Thoracic aorta (tissue), 2 donors: ENCODE measurements at places on chromosomes 5 and 9.

GRCh38 chr9:113656771-113657670, 193.5 kb downstream of the RGS3 start:
- DNase-seq, result no peak

GRCh38 chr5:19676895-19677294, 311.1 kb downstream of the CDH18 start:
- DNase-seq, result no peak

- DNase-seq, result no peak
Observed at GRCh38 chr9:86413971-86414880, 60.0 kb upstream of the TUT7 start.

DNA sequence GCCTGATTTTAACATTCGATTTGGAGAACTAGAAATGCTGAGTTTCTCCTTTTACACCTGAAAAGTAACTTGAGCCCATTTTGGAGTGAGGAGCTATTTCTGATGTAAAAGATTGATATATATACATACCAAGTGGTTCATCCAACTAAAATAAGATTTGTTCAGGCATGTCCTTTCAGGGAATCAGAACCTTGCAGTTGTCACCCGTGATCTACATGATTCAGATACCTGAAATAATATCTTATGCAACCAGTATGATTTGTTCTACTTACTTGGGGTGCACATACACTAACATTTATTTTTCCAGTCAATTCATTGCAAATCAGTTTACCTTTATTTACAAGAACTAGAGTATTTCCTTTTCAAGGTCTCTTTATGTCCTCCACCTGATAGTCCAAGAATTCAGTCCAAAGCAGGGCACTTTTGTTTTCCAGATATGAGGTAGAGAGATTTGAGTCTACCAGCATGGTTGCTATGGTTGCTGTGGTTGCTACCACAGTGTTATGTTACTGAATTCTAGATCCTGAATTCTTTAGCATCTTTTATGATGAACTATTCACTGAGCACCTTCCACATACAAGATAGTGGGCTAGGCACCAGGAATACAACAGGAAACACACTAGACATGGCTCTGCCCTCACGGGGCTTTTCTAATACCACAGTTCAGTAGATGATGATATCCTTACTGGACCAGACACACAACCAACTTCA, 49.3 kb downstream of the CCL28 start:
- DNase-seq, result no peak

GRCh38 chr9:1354086-1354485, 303.9 kb downstream of the DMRT2 start:
- no peak for DNase-seq

DNA sequence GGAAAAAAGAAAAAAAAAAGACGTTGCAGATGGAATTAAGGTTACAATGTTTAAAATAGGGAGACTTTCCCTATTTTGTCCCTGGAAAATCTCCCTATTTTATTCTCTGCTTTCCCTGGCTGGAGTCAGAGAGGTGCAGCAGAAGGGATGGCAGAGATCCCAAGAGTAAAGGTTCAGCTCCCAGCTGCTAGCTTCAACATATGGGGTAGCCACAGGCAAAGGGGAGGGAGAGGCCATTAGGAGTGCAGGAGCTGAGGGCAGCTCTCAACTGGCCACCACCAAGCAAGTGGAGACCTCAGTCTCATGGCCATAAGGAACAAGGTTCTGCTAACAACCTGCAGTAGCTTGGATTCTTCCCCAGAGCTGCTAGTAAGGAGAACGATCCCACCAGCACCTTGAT, 367.0 kb upstream of the DAP start:
- DNase-seq, result no peak

DNA sequence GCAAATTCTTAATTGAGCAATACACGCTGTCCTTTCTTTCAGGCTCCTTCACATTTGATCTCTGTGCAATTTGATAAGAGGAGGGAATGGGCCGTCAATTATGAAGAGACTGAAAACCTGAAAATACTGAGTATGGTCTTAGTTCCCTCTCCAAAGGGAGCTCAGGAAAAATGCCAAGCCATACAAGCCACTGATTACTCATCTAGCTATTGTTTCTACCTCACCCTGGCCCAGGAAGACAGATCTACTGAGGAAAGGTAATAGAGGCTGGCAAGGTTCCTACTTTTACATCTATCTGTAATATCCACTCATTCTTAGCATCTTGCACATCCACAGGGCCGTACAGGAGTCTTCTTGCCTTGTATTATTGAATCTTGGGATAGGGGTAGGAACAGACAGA, 23.7 kb upstream of the TNC start:
- no peak for DNase-seq

GRCh38 chr5:169563369-169563768, 20.2 kb upstream of the SPDL1 start:
- DNase-seq, result no peak

DNA sequence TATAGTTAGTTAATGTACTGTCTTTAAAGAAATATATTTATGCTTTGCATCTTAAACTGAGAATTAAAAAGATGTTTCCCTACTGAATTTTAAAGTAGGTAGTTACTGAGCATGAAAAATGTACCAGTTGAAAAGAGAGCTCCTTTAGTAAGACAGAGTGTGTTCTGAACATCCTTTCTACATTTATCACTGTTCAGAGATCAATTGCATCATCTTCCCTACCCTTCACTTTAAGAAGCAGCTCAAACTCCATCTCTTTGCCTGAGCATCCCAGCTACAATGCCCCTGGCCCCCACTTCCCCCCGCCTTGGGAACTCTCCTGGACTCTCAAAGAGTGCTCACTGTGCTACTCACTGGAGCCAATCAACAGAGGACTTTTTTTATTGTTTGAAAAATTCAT, 164.7 kb downstream of the GNAQ start:
- no peak for DNase-seq
